Right hindlimb (tissue), 1 donor: ENCODE measurements at places on chromosomes 6 and 20.

- DNase-seq, result no peak
These were observed 225.5 kb downstream of the SOD2 start for GRCh38 chr6:159467473-159468041.

DNA sequence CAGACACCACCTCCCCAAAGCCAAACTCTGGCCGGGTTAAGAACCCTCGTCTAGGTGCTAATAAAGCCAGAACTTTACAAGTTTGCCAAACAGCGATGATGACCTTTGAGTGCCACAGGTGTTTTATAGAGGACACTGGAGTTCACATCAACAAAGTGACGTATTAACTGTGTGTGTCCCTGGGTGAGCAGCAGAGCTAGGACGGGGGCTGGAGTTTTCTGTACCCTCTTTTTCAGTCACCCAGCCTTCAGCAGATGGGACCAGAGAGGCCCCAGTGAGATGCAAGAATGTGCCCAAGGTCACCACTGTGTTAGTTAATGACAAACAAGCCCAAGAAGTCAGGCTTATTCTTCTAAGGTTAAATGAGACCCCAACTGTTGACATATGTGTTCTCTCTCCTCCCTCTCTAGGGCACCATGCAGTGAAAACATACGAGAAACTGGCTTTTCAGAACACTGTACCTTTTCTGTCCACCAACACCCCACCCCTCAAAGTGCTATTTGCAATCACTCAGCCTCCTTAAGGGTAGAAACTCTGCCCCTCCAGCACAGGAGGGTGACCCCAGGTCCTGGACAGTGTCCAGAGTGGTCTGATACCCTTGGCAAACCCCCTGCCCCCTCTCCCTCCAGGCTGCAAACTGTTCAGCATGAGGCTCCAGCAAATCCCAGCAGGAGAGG, 5.2 kb downstream of the SDC4 start:
- DNase-seq, result no peak

- DNase-seq, result peak; percentile 49
These were observed 504 bp downstream of the B4GALT5 start for GRCh38 chr20:49712996-49713752.

DNA sequence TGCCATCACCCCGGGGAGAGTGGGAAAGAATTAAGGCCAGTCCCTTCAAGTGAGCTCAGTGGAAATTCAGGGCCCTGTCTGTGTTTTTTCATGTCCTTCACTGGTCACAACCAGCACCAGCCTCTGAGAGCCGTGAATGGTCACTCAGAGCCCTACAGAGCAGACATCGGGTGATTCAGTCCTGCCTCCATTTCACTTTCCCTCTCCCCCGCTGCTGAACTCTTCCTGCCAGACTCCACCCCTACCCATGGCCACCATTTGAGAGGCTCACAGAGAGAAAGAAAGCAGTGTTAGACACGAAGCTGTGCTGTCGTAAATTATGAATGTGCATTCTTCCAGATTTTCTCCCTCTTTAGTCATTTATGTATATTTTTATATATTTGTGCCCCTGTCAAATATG, 5.4 kb downstream of the R3HDML start:
- no peak for DNase-seq

GRCh38 chr6:110116258-110116657, 63.2 kb downstream of the WASF1 start:
- DNase-seq, result no peak

DNA sequence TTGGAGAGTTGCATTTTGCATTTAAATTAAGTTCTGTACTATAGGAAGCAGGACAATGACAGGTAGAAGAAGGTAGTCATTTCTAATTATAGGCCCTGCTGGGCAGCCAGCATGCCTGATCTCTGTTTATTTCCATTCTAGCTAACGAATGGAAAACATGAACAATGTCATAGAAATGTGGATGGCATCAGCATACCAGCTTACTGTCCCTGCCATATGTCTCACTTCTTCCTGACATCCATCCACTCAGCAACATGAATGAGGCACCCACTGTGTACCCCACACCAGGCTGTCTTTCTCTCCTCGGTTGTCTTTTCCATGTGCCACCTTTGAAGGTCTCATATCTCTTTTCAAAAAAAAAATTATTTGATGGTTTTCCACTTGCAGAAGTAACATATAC, 11.1 kb downstream of the ADTRP start:
- no peak for DNase-seq

GRCh38 chr6:127385668-127386430, 42.4 kb upstream of the ECHDC1 start:
- DNase-seq, result peak; percentile 31
